Amniotic stem cell (primary cell): ENCODE measurements at places on chromosomes 11 and 22.

- DNase-seq, result peak; percentile 8
Observed at GRCh38 chr11:22510741-22511140, 114.9 kb downstream of the FANCF start.

- no peak for DNase-seq
Observed at GRCh38 chr22:30186041-30186440, 60.5 kb downstream of the LIF start.

DNA sequence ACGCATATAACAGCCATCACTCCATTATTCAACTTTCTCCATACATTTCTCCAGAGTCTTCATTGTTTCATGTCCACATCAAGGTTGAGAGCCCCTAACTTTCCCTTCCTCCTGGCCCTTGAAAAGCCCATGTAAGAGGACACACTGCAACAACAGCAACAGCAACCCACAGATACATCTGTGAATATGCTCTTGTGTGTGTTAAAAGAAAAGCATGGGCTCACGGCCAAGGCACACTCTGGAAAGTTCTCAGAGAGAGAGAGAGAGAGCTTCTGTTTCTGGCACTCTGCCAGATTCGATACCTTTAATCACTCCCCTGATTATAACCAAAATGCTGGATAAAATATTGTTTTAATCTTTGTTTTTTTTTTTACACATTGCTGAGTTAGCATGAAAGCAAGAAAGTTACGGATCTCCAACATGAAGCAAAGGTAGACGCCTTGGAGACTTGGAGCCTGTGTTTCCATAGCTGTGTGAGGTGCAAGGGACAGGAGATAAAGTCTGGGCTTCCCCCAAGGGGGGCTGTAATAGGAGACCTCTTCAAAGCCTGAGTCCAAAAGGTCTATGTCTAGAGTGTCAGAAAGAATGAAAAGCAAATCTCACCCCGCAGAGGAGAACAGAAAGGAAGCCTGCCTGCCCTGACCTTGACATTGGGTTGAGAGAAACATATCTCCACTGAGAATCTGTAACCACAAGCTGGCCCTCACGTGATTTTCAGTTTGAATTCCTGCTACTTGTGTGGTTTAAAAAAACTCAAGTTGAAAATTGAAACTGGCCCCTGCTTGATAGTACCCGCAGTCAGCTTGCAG is 33.7 kb upstream of the MPPED1 start:
- no peak for DNase-seq

- no peak for DNase-seq
Observed at GRCh38 chr11:105168457-105168856, 28.9 kb upstream of the CARD18 start.

DNA sequence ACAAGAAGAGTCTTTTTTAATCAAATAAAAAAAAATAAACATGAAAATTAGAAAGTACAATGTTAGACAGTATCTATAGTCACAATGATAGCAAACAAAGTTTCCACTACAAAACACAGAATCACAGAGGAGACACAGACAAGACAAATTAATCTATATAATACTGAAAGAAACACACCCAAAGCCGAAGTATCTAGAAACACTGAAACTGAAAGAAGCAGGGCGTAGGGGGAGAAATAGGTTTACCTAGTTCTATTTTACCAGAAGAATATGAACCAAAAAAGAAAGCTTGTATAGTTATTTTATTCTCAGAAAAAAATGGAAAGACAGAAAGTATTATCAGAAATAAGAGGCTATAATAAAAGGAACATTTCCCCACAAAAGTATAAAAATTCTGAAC is 27.1 kb upstream of the NUP50 start:
- DNase-seq, result no peak

- DNase-seq, result no peak
Observed at GRCh38 chr11:128920666-128921065, 22.0 kb downstream of the TP53AIP1 start.

GRCh38 chr22:24407278-24407665 is 20.1 kb upstream of the ADORA2A start:
- no peak for DNase-seq

- DNase-seq, result no peak
Observed at GRCh38 chr22:36258701-36259614, 6.0 kb downstream of the APOL1 start.

GRCh38 chr11:130706572-130706971 is 209.7 kb downstream of the SNX19 start:
- DNase-seq, result no peak

- no peak for DNase-seq
Observed at GRCh38 chr11:83564870-83565269, 278.7 kb upstream of the CCDC90B start.

- no peak for DNase-seq
Observed at GRCh38 chr11:8267280-8267679, 3.6 kb upstream of the LMO1 start.
